ENCODE measurements at places on chromosomes 2 and 18. TPM values are rescaled to one million over a fixed set of nuclear protein-coding genes. Genes with fewer than 3 reads are reported as not detected.

IKZF2 gene
- total RNA-seq: 0.72 TPM

EPB41L3 gene
- 0.44 TPM for total RNA-seq

ZEB2 gene
- 7.3 TPM for total RNA-seq

KCNE4 gene
- total RNA-seq: 0.83 TPM

ZSWIM2 gene
- not detected for total RNA-seq

TMEM169 gene
- 0.38 TPM for total RNA-seq

PMAIP1 gene
- 13.2 TPM for total RNA-seq

AP1S3 gene
- total RNA-seq: 29.0 TPM

TMEM178A gene
- total RNA-seq: 0.10 TPM

ANKRD23 gene
- 1.8 TPM for total RNA-seq

SOS1 gene
- 15.9 TPM for total RNA-seq

RSAD2 gene
- 0.19 TPM for total RNA-seq

SCTR gene
- not detected for total RNA-seq

SKOR2 gene
- not detected for total RNA-seq

SLC11A1 gene
- total RNA-seq: 0.16 TPM

ALK gene
- total RNA-seq: not detected

IL1RN gene
- total RNA-seq: 0.14 TPM

ITPRIPL1 gene
- not detected for total RNA-seq

LRATD1 gene
- total RNA-seq: not detected

ASIC4 gene
- total RNA-seq: not detected

STEAP3 gene
- total RNA-seq: 44.9 TPM

YPEL5 gene
- 56.9 TPM for total RNA-seq

HNMT gene
- total RNA-seq: 0.85 TPM

G6PC2 gene
- not detected for total RNA-seq

ZNF516 gene
- total RNA-seq: 2.6 TPM

GKN2 gene
- total RNA-seq: 3.5 TPM

CLEC4F gene
- not detected for total RNA-seq

CXCR1 gene
- not detected for total RNA-seq

TUBB8B gene
- total RNA-seq: not detected

CLK1 gene
- 35.5 TPM for total RNA-seq

CEP192 gene
- 9.1 TPM for total RNA-seq

ADGRF3 gene
- not detected for total RNA-seq

CWC22 gene
- 8.7 TPM for total RNA-seq

HAAO gene
- total RNA-seq: not detected

RAB6C gene
- not detected for total RNA-seq

LYPD6 gene
- total RNA-seq: 0.07 TPM

RNF149 gene
- 44.7 TPM for total RNA-seq

TCF23 gene
- not detected for total RNA-seq

HTR2B gene
- not detected for total RNA-seq

CCNT2 gene
- total RNA-seq: 11.3 TPM

POTEJ gene
- not detected for total RNA-seq

Data from A549 treated with RU486 at 1 μM for 4 hours (cell line).